HFFc6 (cell line): ENCODE measurements at places on chromosomes 16 and 17. TPM values are rescaled to one million over a fixed set of nuclear protein-coding genes. Genes with fewer than 3 reads are reported as not detected.

DNA sequence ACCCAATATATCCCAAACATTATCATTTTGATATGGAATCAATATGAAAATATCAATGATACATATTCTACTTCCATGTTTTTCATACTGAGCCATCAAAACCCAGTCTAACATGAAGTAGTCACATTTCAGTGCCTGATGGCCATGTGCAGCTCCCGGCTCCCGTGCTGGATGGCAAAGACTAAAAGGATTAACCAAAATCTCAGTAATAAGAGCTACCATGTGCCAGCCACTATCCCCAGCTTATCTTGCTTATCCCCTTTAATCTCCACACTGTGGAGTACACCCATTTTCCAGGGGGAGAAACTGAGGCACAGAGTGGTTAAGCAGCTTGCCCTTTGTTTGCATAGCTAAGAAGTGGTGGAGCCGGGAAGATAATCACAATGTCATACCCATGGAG is 9.2 kb downstream of the CD300LG start:
- no peak for DNase-seq
- H3K4me1 ChIP-seq = no peaks in the 10 kb centered on the region
- no peaks in the 10 kb centered on the region for H3K36me3 ChIP-seq
- H3K4me3 ChIP-seq = no peak overlapping the region
- peaks cover 60% of the 10 kb centered on the region for H3K27me3 ChIP-seq

- no peak overlapping the region for H3K4me3 ChIP-seq
- no peak for DNase-seq
- 0 out of 2 replicates have a peak, but pooled peaks cover 3% of the 10 kb centered on the region for H3K36me3 ChIP-seq
- no peak overlapping the region for H3K27ac ChIP-seq
- H3K27me3 ChIP-seq = peaks cover 23% of the 10 kb centered on the region
- no peaks in the 10 kb centered on the region for H3K4me1 ChIP-seq
These were observed 14.0 kb upstream of the RBFOX3 start for GRCh38 chr17:79624718-79625478.

- peaks cover 18% of the 10 kb centered on the region for H3K36me3 ChIP-seq
- H3K4me3 ChIP-seq = peak overlapping the region; percentile 95
- H3K4me1 ChIP-seq = peaks cover 69% of the 10 kb centered on the region
These were observed 181.1 kb downstream of the SEC14L1 start for GRCh38 chr17:77321649-77322513.

CCL7 gene
- total RNA-seq = not detected in 2 replicates

- no peaks in the 10 kb centered on the region for H3K36me3 ChIP-seq
- DNase-seq = no peak
- no peaks in the 10 kb centered on the region for H3K27me3 ChIP-seq
- H3K4me3 ChIP-seq = no peak overlapping the region
- H3K27ac ChIP-seq = no peak overlapping the region
- H3K4me1 ChIP-seq = no peaks in the 10 kb centered on the region
These were observed 163.8 kb downstream of the TOX3 start for GRCh38 chr16:52383119-52383518.

- no peak overlapping the region for H3K4me3 ChIP-seq
- peaks cover 13% of the 10 kb centered on the region for H3K36me3 ChIP-seq
- H3K27me3 ChIP-seq = peaks cover 8% of the 10 kb centered on the region
- peak overlapping the region; percentile 46 for H3K27ac ChIP-seq
- no peaks in the 10 kb centered on the region for H3K4me1 ChIP-seq
These were observed 23.5 kb downstream of the PLCD3 start for GRCh38 chr17:45108595-45109521.

GRCh38 chr17:57422574-57423164 is 166.3 kb downstream of the MSI2 start:
- H3K4me1 ChIP-seq = peaks cover 58% of the 10 kb centered on the region
- peaks cover 14% of the 10 kb centered on the region for H3K36me3 ChIP-seq
- peak; percentile 86 for DNase-seq
- no peaks in the 10 kb centered on the region; the same call in none of the 2 replicates for H3K27me3 ChIP-seq

DNA sequence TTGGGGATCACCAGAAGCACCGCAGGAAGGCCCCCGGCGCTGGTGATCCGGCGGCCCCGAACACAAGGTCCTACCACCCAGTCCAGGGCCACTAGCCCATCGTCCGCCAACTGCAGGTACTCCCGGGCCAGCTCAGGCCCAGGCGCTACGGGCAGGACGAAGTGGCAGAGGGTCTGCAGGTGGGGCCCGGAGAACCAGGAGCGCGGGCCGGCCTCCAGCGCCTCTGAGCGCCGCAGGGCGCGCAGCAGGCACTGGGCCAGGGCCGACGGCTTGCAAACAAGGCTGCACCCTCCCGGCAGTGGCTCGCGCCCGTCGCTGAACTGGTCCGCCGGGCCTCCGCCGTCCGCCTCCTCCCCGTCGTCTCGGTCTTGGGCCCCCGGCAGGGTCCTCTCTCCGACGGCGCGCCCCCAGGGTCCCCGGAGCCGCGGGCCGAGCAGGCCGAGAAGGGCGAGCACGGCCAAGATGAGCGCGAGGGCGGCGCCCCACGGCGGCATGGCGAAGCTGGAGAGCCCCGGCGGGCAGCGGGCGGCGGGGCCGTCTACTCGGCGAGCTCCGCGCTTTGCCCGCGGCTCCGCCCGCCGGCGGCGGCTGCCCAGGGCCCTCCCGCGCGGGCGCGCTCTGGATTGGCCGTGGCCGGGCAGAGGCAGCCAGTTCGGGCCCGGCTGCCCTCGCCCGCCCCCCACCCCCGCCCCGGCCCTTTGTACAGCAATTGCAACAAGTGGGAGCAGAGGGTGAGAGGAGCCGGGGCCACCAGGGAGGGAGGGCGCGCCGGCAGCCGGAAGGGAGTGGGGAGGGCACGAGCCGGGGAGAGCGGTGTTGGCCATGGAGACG is at the start of gene ABHD15:
Gene ABHD15 (minus strand): TSS at position 565 of the 831 bp plus-strand sequence. CDS start 71 bp downstream, at position 494.
- DNase-seq = peak; percentile 25
- H3K27ac ChIP-seq = peak within 1 kb of the TSS; percentile 89
- no peaks in the 10 kb centered on the region; the same call in 1 of the 2 replicates for H3K27me3 ChIP-seq
- H3K4me1 ChIP-seq = peaks cover 15% of the 10 kb centered on the region
- H3K36me3 ChIP-seq = peaks cover 5% of the 10 kb centered on the region; the same call in 1 of the 2 replicates

- DNase-seq = peak; percentile 16
- no peaks in the 10 kb centered on the region for H3K36me3 ChIP-seq
- H3K27me3 ChIP-seq = peaks cover 6% of the 10 kb centered on the region; the same call in 1 of the 2 replicates
- H3K4me1 ChIP-seq = no peaks in the 10 kb centered on the region
- no peak overlapping the region for H3K4me3 ChIP-seq
- no peak overlapping the region for H3K27ac ChIP-seq
These were observed 456.2 kb upstream of the DYNLRB2 start for GRCh38 chr16:80084614-80085013.

DNA sequence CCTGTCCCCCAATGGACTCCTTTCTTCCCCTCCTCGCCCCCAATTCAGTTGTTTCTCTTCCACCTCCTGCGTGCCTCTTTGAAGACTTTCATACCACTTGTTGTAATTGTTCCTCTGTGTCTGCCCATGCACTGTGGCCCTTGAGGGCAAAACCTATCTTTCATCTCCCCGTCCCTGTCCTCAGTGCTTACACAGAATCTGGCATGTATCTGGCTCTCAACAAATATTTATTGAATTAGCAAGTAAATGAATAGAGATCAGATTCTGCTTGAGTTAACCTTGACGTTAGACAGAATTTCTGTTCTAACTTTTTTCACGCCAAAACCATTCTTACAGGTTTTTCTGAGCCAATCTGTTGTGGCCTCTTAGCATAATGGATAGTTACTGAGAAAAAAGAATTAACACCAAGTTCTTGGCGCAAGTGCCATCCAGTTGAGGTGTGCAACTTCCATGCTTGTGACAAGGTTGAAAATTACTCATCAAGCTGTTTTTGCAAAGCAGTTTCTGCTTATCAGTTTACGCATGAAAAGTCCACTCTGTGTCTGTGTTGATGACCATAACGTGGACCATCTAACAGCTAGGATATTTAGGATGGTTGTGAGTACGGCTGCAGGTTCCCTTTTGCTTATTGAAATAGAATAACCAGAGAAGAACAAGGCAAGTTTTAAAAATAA is 215.1 kb downstream of the PRKCA start:
- DNase-seq = no peak
- H3K36me3 ChIP-seq = peaks cover 18% of the 10 kb centered on the region
- no peak overlapping the region for H3K27ac ChIP-seq
- no peak overlapping the region for H3K4me3 ChIP-seq
- peaks cover 2% of the 10 kb centered on the region; the same call in 1 of the 2 replicates for H3K27me3 ChIP-seq

MEOX1 gene
- total RNA-seq = not detected in 3 replicates

GRCh38 chr16:88005181-88005581 is 53.9 kb downstream of the BANP start:
- H3K4me1 ChIP-seq = no peaks in the 10 kb centered on the region
- no peak for DNase-seq
- no peak overlapping the region for H3K27ac ChIP-seq
- no peak overlapping the region for H3K4me3 ChIP-seq

TAC4 gene
- not detected in 2 replicates for total RNA-seq

DNA sequence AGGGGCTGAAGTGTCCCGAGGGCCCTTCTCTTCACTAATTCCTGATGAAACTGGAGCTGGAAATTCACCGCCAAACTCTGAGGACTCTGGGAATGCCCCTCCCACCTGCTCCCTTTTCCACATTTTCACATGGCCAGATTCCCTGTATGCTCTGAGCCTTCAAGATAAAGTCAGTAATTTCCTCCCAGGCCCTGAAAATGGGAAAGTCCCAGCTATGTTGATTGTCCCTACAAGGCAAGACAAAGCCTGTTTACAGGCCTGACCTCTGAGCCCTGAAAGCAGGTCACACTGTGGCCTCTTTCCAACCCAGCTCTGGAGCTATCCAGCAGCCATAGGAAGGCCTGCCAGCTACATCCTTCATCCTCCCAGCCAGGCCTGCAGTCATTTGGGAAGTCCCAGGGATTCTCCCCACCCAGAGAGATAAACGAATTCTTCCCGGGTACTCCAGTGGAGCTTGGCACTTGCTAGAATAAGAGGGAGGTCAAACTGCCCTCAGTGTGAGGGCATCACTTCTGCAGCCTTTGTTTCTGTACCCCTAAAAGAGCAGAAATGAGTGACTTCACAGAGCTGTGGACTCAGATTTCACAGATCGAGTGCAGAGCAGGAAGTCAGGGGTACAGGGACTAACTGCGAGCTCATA is 19.6 kb upstream of the CCL2 start:
- peaks cover 5% of the 10 kb centered on the region for H3K27me3 ChIP-seq
- H3K27ac ChIP-seq = no peak overlapping the region
- no peak for DNase-seq
- peaks cover 18% of the 10 kb centered on the region for H3K4me1 ChIP-seq
- H3K36me3 ChIP-seq = no peaks in the 10 kb centered on the region
- no peak overlapping the region for H3K4me3 ChIP-seq

GRCh38 chr16:70162041-70162451 is 11.5 kb upstream of the CLEC18C start:
- H3K27ac ChIP-seq = peak overlapping the region; percentile 55
- no peak overlapping the region for H3K4me3 ChIP-seq
- peaks cover 3% of the 10 kb centered on the region for H3K27me3 ChIP-seq
- H3K36me3 ChIP-seq = peaks cover 7% of the 10 kb centered on the region; the same call in 1 of the 2 replicates
- peaks cover 14% of the 10 kb centered on the region for H3K4me1 ChIP-seq

RGS9 gene
- total RNA-seq = 0.30 to 0.97 TPM (median 0.37 TPM) in 3 replicates

QRICH2 gene
- total RNA-seq = 1.2 to 2.3 TPM (median 1.6 TPM) in 3 replicates

GRCh38 chr16:30766206-30766932 is 4.2 kb downstream of the RNF40 start:
- H3K4me1 ChIP-seq = peaks cover 15% of the 10 kb centered on the region
- DNase-seq = no peak
- no peak overlapping the region for H3K4me3 ChIP-seq
- H3K27me3 ChIP-seq = peaks cover 2% of the 10 kb centered on the region
- H3K36me3 ChIP-seq = peaks cover 33% of the 10 kb centered on the region

SLC6A2 gene
- not detected in 3 replicates for total RNA-seq

DNA sequence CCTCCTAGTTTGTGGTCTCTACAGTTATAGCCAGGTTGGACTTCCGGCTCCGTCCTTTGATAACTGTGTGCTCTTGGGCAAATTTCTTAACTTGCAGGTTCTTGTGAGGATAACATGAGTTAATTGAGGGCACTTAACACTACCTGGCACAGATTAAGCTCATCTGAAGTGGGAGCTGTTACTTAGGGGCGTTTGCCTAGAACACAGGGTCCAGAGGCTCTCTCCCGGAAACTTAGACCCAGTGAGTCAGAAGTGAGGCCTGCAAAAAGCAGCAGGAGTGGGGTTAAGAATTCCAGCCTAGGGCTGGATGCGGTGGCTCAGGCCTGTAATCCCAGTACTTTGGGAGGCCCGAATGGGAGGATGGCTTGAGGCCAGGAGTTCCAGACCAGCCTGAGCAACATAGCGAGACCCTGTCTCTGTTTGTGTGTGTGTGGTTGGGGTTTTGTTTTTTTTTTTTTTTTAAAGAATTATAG is 1.4 kb downstream of the MVP start:
- peaks cover 41% of the 10 kb centered on the region for H3K36me3 ChIP-seq
- H3K27me3 ChIP-seq = peaks cover 10% of the 10 kb centered on the region
- H3K4me3 ChIP-seq = peak overlapping the region; percentile 98

GRCh38 chr16:14268073-14268472 is 197.0 kb downstream of the MRTFB start:
- no peaks in the 10 kb centered on the region for H3K27me3 ChIP-seq
- H3K27ac ChIP-seq = no peak overlapping the region
- DNase-seq = no peak
- no peaks in the 10 kb centered on the region for H3K4me1 ChIP-seq

GJC1 gene
- total RNA-seq = 47.3 to 56.1 TPM (median 48.3 TPM) in 3 replicates

EIF3CL gene
- total RNA-seq = 23.7 to 35.1 TPM (median 29.1 TPM) in 3 replicates

SNX20 gene
- not detected in 3 replicates for total RNA-seq

- no peak for DNase-seq
- peaks cover 10% of the 10 kb centered on the region for H3K4me1 ChIP-seq
- no peak overlapping the region for H3K4me3 ChIP-seq
- peaks cover 15% of the 10 kb centered on the region for H3K27me3 ChIP-seq
- no peak overlapping the region for H3K27ac ChIP-seq
- H3K36me3 ChIP-seq = peaks cover 3% of the 10 kb centered on the region; the same call in 1 of the 2 replicates
These were observed 4.7 kb upstream of the EIF1 start for GRCh38 chr17:41684035-41684434.

DNA sequence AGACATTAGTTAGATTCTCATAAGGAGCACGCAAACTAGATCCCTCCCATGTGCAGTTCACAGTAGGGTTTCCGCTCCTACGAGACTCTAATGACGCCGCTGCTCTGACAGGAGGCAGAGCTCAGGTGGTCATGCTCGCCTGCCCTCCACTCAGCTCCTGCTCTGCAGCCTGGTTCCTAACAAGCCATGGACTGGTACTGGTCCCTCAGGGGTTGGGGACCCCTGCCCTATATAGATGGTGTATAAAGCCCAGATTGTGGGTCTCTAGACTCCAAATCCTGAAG is 52.1 kb upstream of the LYRM9 start:
- H3K4me1 ChIP-seq = no peaks in the 10 kb centered on the region
- no peak overlapping the region for H3K27ac ChIP-seq
- H3K36me3 ChIP-seq = no peaks in the 10 kb centered on the region
- no peak overlapping the region for H3K4me3 ChIP-seq
- no peak for DNase-seq

BAIAP3 gene
- 0.11 to 0.71 TPM (median 0.12 TPM) in 3 replicates for total RNA-seq

- H3K27me3 ChIP-seq = peaks cover 2% of the 10 kb centered on the region; the same call in 1 of the 2 replicates
- H3K27ac ChIP-seq = no peak overlapping the region
- no peaks in the 10 kb centered on the region for H3K36me3 ChIP-seq
- H3K4me3 ChIP-seq = no peak overlapping the region
- DNase-seq = no peak
- peaks cover 9% of the 10 kb centered on the region; the same call in 1 of the 2 replicates for H3K4me1 ChIP-seq
These were observed 472.7 kb upstream of the HSBP1 start for GRCh38 chr16:83335076-83335475.
